Neural crest cell (in vitro differentiated cells): ENCODE measurements at places on chromosomes 16 and 17. TPM values are rescaled to one million over a fixed set of nuclear protein-coding genes. Genes with fewer than 3 reads are reported as not detected.

DNA sequence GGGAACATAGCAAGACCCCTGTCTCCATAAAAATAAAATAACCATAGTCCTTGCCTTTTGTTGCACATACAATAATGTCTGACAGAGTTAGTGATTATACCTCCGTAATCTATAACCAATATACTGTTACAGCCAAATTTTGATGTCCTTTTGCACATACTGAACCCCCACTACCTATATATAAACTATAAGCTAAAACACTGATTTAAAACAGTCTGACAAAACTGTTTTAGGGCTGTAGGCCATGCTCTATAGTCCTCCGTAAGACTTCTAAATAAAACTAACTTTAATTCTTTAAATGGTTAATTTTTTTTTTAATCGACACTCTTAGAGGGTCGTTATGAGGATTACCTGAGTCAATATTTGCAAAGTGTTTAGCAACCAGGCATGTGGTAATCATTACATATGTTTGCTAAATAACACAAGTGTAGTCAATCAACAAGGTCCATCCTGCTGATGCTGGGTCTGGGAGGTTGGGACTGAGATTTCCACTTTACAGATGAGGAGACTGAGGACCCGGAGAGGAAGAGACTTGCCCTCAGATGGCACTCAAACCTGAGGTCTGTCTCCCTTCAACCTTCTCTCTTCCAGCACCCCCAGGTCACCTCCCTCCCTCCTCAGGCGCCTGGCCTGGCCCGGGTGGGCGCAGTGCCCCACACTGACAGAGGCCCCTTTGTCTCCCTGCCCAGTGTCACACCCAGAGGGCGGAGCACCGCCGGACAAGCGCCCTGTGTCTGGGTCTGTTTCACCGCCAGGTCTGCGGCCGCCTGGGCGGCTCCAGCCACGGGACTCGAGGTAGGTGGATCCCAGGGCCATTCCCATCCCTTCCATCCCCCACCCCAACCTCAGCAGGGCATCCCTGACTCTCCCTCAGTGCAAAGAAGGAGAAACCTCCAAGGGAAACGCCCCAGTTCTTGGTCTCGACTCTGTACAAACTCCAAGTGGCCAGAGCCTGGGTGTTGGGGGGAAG lies 10.3 kb downstream of the ZNF385C start:
- DNase-seq = no peak

- no peak for DNase-seq
These were observed 609 bp upstream of the FXR2 start for GRCh38 chr17:7615265-7615747.

GRCh38 chr16:78298986-78299385 lies 199.5 kb downstream of the WWOX start:
- DNase-seq = no peak

DNA sequence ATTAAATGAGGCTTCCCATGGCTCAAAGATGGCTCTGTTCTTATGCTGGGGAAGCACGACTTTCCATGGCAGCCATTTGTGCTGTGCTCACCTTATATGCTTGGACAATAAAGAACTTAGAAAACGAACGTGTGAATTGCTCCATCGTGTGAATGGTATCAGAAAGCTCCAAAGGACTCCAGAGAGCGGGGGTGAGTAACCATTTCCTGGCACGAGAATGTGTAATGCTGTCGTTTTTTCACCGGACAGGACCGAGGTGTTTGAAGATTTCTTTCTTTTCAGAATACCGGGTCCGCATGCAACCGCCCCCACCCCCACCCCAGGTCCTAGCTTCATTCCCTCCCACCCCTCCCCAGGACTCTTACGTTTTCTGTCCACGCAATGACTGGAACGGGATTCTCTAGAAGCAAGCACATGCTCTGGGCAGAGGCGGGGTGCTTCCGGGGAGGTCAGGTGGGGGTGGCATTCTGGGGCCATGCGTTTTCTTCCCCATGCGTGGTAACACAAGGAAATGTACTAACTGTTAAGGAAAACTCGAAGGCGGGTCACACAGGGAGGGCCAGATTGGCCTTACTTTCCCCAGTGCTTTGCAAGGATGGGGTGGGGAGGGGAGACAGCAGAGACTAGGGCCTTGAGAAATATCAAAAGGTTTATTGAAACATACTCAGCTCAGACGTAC lies 26.2 kb downstream of the GPRC5B start:
- DNase-seq = no peak

- no peak for DNase-seq
These were observed 508 bp downstream of the FLCN start for GRCh38 chr17:17236295-17237025.

DNA sequence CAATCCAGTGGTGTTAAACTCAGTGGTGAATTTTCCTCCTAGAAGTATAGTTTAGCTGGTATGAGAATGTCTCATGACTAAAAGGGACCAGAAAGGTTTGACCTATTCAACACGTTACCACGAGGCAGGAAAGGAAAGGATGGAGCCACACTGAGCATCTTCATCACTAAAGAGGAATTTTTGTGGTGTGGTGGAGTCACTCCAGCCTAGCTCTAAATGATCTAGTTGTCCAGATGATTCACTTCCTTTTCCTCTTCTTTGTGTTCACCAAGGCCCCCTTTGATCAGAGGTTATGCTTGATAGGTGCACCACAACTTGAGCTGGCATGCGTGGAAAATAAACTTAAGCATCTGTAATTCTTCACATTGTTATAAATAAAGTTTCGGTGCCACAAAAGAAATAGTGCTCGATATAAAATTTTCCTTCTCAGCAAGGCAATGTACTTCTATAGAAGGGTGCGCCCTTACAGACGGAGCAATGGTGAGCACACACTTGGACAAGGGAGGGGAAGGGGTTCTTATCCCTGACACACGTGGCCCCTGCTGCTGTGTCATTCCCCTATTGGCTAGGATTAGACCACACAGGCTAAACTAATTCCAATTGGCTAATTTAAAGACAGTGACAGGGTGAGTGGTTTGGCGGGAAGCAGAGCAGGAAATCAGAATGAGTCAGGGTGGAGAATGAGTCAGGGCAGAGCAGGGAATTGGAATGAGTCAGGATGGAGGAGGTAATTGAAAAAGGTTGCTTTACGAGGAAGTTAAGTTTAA lies 254.6 kb downstream of the HS3ST3A1 start:
- DNase-seq = no peak

DNA sequence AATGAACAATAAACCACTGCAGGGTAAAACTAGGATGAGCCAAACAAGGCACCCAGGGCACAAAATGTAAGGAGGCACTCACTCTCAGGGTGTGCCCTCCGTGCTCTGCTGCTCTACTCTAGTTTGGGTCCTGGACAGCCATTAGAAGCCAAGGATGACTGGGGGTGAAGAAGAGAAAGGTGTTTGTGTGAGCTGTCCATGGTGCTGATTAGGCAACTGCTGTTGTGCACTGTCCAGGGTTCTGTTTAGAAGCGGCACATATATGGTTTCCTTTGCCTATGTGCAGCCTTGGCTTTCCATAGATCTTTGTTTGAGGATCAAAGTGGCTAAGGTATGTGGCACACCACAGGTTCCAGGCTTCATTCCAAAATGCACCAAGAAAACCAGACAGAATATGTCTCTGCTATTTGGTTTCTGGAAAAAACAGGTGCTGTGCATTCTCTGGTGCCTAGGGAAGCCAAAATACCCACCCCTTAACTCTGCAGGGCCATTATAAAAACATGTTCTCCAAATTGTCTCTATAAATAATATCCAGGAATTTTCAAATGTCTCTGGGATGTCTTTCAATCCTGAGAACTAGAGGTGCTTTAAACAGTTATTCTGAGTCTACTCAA lies 123.5 kb downstream of the CBLN1 start:
- peak; percentile 46 for DNase-seq

MT3 gene
- not detected in 2 replicates for total RNA-seq

ALDOC gene
- total RNA-seq = 16.1 and 22.2 TPM in 2 replicates

NOTUM gene
- 5.9 and 6.3 TPM in 2 replicates for total RNA-seq

ENKD1 gene
- total RNA-seq = 23.3 and 24.5 TPM in 2 replicates

HBA1 gene
- not detected in 2 replicates for total RNA-seq

CBFA2T3 gene
- total RNA-seq = 3.6 and 4.6 TPM in 2 replicates
